ENCODE measurements at places on chromosomes 3 and 15.

GRCh38 chr3:67540198-67540894 is 114.1 kb downstream of the SUCLG2 start:
- DNase-seq, result no peak

- DNase-seq, result no peak
These were observed 118.1 kb downstream of the APBA2 start for GRCh38 chr15:29003840-29004233.

DNA sequence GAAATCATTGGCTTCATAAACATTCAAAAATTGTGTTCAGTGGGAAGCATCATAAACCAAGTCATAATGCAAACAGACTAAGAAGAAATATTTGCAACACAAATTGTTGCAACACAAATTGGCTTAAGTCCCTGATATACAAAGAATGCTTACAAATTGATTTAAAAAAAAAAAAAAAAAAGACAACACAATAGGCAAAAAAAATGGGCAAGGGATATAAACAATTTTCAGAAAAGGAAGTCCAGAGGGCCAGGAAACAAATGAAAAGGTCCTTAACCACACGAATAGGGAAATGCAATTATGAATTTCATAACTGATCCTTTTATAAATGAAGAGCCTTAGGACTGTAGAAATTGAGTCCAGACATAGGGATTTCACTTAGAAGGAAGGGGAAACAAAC is 98.9 kb downstream of the LRRK1 start:
- DNase-seq, result no peak

DNA sequence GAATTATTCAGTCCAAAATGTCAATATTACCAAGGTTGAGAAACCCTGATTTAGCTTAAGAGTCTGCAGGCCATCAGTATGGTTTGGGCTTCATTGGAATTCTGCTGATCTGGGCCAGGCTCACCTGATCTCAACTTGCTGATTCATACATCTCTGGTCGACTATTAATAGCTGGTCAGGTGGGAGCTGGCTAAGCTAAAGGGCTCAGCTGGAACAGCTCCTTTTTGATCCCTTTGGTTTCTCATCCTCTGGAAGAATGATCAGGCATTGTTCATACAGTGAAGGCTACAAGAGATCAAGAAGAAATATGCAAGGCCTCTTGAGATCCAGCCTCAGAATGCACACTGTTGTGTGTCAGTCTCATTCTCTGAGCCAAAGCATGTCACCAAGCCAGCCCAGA is 123.3 kb upstream of the MME start:
- no peak for DNase-seq

GRCh38 chr3:133487920-133488540 is 85.5 kb upstream of the CDV3 start:
- no peak for DNase-seq

DNA sequence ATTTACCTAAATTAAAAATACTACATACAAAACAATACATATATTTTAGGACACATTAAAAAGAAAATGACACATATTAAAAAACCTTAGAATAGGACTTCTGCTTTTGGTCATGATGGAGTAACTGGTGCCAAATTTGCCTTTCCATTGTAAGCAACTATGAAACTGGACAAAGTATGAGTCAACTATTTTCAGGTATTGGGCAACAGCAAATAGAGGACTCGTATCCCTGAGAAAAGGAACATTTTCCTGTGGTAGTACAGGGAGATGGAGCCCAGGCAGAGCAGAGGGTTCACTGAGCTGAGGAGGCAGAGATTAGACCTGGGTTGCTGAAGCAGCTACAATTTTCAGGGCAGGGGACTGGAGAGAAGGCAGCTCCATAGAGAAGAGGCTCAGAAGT is 14.7 kb downstream of the CCR1 start:
- no peak for DNase-seq

GRCh38 chr3:196835086-196835485 is 32.6 kb upstream of the SENP5 start:
- no peak for DNase-seq

GRCh38 chr3:158313338-158313927 is 203.5 kb downstream of the RSRC1 start:
- no peak for DNase-seq

GRCh38 chr15:69074843-69075224 is 60.3 kb downstream of the NOX5 start:
- no peak for DNase-seq

DNA sequence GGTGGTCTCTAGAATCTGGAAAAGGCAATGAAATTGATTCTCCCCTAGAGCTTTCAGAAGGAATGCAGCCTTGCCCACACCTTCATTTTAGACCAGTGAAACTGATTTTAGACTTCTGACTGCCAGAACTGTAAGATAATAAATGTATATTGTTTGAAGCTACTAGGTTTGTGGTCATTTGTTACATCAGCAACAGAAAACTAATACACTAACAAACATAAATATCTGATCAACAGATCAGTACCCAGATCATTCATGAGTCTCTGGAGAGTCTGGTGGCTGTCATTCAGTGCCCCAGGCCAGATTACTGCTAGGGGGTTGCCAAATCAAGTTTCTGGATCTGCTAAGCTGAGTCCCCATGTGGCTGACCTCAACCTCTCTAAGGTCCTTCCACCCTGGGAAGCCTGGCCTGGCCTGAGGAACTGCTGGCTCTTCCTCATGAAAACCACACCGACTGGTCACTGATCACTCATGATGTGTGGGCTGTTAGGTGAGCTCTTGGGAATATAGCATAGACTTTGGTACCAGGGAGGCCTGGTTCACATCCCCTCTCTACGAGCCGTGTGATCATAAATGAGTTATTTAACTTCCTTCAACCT is 11.1 kb upstream of the LACTB start:
- DNase-seq, result no peak

DNA sequence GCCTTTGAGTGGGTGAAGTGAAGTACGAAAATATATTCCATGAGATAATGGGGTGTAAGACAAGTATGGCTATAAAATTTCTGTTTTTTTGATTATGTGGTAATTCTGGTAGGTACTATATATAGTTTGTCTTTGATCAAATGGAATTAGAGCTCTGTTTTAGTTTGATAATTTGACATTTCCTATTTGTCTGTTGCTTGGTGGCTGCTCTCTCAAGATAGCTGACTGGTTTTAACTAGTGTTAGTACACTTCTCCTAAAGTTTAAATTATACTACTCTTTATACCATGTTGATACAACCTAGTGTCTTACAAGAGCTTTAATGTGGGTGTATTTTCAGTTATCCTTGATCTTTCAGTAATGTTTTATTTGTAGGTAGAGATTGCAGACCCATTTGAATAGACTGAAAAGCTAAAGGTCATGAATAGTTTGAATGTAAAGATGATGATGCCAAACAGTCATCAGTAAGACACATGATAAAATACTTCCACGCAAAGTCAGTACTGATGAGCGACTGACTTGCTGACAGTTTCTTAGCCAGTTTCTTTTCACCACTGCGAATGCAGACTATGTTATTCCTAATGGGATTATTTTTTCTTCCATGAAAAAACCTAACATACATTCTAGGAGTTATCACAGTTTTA is 15.2 kb downstream of the SACM1L start:
- no peak for DNase-seq

GRCh38 chr3:120286465-120286864 is 1.4 kb upstream of the GPR156 start:
- DNase-seq, result no peak

GRCh38 chr3:61612211-61613194 is 51.1 kb downstream of the PTPRG start:
- DNase-seq, result no peak

DNA sequence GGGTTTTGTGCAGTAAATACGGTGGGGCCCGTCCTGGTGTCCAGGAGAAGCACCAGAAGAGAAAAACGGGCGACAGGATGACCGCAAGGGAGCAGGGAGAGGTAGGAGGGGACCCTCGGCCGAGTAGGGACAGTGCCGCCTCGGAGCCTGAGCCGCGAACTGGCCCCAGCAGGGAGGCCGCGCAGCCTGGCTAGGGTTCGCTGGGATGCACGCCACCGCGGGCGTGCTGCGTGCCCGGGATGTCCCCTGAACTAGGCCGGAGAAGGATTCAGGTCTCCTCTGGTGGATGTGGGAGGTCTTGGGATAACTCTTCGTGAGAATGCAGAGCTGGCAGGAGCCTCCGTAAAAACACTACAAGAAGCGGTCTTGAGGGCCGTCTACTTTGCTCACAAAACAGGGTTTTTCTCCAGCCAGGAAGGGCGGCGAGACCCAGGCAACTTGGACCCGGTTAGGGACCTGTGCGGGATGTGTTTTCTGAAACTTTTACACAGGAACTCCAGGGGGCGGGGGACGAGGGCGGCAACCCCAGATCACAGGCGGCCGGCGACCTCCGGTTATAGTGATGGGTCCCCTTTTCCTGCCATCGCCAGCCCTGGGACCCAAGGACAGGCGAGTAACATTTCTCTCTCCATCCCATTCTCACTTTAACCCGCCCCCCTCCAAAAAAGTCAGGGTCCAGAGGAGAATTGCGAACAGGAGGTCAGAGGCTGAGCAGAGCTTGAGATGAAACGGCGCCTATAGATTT is 35.5 kb downstream of the NR2F2 start:
- DNase-seq, result no peak

DNA sequence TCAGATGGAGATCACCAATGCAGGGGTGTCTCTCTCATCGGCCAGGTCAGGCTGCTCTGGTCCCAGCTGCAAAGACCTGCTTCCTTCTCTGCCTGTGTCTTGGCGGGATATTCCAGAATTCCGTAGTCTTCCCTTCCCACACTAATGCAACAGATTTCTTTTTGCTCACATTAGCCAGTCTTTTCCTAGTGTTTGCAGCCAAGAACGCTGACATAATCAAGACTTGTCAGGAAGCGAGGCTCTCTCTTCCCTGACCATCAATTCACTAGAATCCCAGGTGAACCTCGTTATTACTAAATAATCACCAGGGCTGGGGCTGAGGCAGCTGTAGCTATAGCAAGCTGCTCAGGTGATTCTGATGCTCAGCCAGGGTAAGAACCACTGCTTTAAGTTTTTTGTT is 43.2 kb upstream of the ACKR4 start:
- DNase-seq, result no peak

DNA sequence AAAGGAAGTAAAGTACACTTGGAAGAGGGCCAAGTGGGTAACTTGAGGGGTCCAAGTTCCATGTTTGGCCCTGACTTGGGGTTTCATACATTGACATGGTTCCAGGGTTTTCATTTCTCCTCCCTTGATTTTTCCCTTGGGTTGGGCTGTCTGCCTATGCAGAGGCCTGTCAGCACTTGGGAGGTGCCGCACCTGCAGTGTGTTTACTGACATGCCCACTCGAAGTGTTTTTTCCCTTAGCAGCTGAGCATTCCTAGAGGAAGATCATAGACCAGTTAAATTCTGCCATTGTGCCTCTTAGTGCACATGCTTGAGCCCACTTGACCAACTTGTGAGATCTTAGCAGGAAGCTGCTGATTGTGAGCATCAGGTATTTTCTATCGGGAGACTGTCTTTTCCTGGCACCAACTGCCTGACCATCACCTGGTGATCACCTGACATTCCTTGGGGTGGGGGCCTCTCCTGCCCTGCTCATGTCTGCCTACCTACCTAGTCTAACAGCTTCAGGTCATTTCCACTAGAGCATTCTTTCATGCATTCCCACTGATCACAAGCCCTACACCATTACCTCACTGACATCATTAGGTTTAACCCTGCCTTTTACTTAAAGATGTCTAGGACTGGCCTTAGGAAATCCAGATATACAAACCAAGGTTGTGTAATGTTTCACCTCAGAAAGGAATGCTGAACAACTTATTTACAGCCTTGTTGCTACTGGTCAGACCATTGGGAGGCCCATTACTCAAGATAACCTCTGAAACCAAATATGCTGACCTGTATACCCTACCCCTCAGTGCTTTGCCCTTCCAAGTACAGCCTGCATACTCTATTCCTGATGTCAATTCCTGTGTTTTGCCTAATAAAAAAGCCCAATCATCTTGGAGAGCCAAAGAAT is 68.3 kb downstream of the CD47 start:
- no peak for DNase-seq

DNA sequence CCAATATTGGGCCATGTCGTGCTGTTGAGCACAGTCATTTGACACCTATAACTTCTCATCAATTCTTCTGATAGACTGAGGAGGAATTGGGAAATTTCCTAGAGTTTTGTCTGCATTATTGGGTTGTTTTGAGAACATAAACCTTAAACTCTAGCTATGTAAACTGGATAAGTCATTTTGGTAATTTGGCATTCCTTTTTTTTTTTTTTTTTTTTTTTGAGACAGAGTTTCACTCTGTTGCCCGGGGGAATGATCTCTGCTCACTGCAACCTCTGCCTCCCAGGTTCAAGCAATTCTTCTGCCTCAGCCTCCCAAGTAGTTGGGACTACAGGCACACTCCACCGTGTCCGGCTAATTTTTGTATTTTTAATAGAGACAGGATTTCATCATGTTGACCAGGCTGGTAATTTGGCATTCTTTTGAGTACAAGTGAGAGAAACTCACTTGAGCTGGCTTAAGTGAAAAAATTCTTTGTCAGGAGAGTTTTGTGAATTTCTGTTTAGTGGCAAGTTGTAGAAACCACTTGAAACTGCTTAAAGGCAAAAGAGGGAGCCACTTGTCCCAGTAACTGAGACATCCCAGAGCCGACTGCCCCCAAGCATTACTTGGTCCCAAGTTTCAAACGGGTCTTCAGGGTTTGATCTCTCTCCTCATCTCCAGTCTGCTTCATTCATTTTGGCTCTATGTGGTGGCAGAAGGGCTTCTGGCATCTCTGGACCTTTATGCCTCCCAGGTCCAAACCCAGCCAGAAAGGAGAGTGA is 34.9 kb downstream of the FLNB start:
- DNase-seq, result no peak

DNA sequence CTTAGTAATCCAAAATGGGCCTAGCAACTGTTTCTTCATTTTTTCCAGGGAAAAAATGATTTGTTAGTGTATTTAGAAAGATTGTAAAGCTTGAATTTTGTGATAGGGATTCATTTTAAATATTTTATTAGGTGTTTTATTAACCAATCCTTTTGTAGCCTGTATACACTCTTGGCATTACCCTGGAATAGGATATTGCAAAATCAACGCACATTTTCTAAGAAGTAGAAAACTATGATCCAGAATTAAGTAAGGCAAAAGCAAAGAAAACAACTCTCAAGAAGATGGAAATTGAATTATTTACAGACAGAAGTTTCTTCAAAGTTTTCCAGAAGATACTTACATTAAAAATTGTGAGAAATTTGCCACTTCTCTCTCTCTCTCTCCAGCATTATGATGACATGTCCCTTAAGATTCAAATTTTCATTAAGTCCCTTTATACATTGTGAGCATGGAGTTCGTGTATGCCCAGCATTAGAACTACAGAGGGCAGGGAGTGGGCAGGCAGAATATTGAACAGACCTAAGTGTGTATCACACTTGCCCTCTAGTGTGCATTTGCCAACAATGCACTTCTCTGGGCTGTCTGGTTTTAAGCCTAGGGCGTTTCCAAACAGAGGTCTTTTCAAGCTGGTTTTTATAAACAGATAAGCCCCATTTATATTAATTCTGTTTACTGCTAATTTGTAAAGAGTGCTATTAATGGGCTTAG is 28.5 kb upstream of the CMSS1 start:
- DNase-seq, result no peak
